ENCODE measurements at places on chromosomes 13 and 19.

DNA sequence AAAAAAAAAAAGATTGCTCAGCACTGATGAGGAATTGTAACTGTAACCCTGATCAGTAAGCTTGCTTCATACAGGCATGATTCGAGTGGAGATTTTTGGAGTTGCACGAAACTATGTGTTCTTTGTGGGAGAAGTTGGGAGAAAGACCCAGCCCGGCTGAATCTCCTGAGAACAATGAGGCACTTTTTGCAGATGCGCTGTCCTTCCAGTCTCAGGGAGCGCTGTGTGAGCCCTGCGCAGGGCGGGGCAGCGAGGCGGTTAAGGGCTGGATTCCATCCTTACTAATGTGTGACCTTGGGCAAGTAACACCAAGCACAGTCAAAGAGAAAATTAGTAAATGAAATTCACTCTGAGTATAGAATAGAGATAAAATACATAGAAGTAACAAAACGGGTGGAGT, 76.9 kb downstream of the SIPA1L3 start:
- DNase-seq, result no peak

GRCh38 chr19:38055655-38056521, 148.9 kb downstream of the SIPA1L3 start:
- DNase-seq, result no peak

DNA sequence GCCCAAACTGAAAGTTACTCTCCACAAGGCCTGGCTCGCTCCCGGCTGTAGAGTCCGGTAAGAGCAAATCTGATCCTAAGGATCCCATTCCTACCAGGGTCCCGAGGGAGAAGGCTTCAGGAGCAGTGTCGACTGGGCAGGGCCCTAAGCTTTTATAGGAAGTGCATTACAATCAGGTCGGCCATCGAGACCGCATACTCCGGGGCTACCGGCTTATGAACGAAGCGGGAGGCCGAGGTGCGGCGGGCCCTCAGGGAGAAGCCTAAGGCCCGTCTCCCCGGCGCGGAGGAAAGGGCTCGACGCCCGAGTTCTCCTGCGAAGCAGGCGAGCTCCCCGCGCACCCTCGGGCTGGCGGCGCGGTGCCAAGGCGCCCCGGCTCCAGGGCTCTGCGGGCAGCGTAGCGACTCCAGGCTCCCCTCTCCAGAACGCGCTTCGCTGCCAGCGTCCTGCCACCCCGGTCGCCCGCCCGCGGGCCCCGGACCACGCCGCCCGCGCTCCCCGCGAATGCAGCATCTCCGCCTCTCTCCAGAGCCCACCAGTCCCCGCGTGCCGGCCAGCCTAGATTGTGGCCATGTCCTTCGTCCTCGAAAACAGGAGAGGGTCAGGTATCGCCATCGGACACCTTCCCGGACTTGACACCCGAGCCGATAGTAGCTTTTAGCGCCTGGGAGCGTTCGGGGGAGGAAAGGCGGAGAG, 1.4 kb downstream of the EFNB2 start:
- no peak for DNase-seq

DNA sequence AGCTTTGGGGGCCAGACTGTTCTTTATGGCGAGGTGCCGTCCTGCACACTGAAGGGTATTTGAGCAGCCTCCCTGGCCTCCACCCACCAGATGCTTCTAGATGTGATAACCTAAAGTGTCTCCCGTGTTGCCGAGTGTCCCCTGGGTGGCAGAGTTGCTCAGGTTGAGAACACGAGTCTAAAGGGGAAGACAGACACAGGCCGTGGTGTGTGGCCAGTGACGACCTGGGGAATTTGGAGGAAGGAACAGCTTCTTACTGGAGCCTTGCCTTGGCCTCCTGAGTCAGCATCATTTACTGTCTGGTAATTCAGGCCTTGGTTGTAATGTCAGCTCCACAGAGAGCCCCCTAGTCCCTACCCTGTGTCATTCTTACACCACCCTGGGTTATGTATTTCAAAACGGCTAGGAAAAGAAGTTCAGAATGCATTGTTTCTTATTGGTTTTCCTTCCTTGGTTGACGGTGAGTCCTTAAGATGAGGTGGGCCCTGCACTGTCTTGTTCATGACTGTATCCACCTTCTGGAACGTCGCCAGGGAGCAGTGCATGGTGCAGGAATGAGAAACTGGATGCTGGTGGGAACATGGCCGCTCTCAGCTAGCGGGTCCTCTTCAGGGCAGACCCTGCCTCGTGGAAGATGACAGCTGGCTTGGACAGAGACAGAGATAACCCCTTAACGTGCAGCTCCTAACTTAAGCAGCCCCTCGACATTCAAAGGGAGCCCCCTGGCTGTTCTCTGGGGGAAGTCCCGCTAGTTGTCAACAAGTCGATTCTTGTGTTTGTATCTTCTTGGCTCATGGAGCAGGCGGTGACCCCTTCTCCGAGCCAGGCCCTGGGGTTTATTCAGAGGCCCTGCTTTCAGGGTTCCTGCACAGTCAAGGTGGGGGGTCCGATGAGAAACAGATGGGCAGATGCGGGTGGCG, 7.2 kb downstream of the SIN3B start:
- peak; percentile 72 for DNase-seq

GRCh38 chr19:51552996-51553725, 17.9 kb upstream of the ZNF175 start:
- DNase-seq, result no peak

GRCh38 chr19:18494267-18494607, 27.6 kb downstream of the ELL start:
- no peak for DNase-seq

- DNase-seq, result no peak
Measured at GRCh38 chr19:40213251-40213829, 4.8 kb downstream of the TTC9B start.

- DNase-seq, result no peak
Measured at GRCh38 chr13:99528547-99528946, 27.3 kb downstream of the TM9SF2 start.

DNA sequence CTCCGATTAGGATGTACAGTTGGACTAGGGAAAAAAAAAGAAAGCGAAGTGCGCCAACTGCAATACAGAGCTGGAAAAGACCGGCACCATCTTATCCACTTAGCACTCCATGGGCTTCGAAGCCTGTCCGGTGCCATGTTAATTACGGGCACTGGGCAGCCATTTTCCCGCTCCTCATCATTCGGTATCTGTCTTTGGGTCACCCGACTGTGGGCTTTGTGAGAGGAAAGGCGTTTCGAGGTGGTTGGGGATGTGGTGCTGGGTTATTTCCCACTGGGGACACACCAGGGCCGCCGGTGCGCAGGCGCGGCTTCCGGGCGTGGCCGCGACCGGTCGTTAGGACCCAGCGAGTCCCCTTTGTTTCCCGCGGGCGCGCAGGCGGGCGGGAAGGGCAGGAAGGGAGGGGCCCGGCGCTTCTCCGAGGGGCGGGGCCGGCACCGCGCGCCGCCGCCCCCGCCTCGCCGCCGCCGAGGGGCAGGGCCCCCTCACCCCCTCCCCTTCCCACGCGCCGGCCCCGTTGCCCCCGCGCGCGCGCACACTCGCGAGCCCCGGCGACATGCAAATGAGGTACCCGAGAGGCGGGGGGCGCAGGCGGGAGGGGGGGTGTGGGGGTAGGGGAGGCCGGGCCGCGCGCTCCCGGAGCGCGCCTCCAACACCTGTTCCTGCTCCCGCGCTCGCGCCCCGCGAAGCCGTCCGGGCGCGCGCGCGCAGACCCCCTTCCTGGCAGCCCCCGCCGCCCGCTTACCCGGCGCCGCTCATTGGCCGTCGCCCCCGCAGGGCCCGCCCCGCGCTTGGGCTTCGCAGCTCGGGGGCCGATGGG, at the start of gene ZNF524:
ZNF524 (plus strand) TSS at position 447 of the 820 bp plus-strand sequence. CDS start 1,825 bp downstream, outside the sequence.
- DNase-seq, result peak; percentile 82

DNA sequence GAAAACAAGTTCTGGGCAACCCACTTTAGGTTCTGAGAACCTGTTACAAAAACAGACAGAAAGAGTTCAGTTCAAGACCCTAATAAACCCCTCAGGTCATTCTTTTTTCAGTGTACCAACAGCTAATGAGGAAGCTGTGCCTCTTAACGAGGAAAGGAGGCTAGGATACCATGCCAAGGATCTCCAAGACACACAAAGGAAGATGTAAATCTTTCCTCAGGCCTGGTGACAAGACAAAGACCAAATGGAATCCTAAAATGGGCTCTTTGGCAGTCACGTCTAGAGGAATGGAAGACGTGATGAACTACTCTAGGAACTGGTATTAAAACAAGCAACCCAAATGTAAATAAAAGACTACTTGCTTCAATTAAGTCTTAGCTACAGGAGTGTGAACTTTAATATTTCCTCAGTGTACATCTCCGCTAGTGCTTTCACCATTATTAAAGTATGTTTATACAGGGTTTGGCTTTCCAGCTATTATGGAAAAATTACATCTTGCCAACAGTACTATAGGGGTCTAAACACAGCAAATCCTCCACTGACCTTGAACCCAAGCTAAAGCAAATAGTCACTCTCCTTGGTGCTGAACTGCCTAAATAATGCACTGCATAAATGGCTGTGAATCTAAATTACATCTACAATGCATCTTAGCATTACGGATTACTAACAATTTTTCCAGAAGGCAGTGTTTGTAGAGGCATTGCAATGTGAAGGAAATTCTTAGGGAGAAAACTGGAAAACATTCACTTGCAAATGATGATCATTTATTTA, 42.3 kb downstream of the ENOX1 start:
- no peak for DNase-seq

DNA sequence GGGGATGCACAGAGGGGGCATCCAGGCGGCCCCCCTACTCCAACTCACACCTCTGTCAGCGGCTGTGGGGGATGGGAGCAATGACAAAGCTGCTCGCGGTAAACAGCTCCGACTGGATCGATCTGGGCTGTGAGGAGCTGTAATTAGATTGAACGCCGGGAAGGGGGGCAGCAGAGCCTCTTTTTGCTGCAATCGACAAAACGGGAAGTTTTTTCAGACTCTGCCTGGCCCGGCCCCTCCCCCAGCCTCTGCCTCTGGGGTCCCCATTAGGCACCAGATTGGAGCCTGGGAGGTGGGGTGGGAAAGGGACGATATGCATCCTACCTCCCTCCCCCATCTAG, 16.3 kb downstream of the ONECUT3 start:
- no peak for DNase-seq

DNA sequence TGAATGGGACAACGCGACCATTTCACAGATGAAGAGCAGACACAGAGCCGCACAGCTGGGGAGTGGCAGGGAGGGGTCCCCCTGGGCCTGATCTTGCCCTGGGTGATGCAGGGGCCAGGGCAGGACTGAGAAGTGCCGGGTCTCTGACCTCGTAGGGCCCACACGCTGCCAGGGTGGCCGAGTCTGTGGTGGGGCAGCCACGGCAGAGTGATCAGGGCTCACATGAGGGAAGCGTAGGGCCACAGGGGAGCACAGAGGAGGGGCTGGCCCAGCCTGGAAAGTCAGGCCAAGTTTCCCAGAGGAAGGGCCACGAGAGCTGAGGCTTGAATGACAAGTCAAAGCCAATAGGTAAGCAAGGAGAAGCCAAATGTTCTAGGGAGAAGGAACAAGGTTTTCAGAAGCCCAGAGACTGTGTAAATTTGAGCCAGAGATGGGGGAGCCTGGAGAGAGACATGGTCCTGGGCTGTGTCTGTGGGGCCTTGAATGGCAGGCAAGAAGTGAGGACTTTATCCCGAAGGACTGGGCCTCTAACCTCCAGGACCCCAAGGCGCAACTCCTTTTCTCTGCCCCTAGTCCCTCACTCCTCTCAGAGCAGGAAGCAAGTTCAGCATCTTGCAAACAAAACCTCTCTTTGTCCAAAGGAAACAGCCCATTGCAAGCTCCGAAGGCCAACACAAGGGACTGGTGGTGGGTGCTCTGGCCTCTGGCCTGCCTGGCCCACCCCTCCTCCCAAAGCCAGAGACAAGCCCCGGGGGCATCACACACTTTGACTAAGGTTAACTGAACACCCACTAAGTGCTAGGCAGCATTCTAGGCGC, 31.7 kb upstream of the FXYD3 start:
- no peak for DNase-seq

DNA sequence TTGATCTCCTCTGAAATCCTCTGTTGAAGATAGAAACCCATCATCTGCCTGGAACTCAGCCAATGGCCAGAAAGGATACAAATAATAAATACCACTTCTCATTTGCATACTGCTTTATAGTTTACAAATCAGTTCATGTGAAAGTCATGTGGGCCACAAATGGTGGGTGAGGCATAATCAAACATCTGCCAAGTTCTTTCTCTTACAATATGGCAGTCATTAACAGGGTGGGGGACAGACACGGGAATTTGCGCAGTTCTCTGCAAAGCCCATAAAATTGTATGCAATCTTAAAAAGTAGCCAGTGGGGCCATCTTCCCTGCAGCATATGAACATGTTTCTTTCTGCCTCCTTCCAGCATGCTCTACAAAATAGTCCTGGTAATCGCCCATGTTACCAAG, 59.6 kb downstream of the NUFIP1 start:
- no peak for DNase-seq

DNA sequence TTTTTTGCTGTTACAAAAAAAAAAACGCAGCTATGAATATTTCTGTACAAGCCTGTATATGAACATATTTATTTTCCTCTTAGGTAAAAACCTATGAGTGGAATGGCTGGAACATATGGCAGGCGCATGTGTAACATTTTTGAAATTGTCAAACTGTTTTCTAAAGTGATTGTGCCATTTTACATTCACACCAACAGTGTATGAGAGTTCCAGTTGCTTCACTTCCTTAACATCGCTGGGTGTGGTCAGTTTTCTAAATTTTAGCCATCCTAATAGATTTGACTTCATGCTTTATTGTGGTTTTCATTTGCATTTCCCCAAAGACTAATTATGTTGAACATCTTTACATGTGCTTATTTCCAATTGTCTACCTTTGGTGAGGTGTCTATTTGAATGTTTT, 306.8 kb downstream of the KCNRG start:
- DNase-seq, result no peak

DNA sequence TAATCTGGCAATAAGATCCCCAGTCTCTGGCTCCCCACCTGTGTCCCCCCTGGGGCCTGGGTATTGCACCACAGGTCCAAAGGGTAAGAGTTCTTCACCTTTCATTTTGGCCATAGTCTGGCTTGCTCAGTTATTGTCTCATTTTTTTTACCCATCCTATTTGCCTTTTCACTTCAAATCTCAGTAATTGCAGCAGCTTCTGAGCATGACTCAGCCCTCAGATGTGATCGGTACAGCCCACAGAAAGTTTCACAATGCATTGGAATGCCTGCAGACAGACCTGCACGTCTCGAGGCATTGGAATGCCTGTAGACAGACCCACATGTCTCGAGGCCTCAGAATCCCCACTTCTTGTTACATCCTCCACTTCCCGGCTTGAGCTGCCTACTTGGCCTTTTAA, 173.6 kb downstream of the NUFIP1 start:
- no peak for DNase-seq

GRCh38 chr13:113978741-113979481, 5.0 kb upstream of the C13orf46 start:
- DNase-seq, result no peak

- no peak for DNase-seq
Measured at GRCh38 chr19:48818234-48818820, 7.5 kb upstream of the BCAT2 start.

GRCh38 chr13:96090240-96091101, 564 bp downstream of the HS6ST3 start:
- DNase-seq, result no peak
